Activated T-cell treated with anti-CD3 and anti-CD28 coated beads, Interleukin-2, amount 50 U/mL, for 24 hours (primary cell): ENCODE measurements at places on chromosomes 5 and 9.

DNA sequence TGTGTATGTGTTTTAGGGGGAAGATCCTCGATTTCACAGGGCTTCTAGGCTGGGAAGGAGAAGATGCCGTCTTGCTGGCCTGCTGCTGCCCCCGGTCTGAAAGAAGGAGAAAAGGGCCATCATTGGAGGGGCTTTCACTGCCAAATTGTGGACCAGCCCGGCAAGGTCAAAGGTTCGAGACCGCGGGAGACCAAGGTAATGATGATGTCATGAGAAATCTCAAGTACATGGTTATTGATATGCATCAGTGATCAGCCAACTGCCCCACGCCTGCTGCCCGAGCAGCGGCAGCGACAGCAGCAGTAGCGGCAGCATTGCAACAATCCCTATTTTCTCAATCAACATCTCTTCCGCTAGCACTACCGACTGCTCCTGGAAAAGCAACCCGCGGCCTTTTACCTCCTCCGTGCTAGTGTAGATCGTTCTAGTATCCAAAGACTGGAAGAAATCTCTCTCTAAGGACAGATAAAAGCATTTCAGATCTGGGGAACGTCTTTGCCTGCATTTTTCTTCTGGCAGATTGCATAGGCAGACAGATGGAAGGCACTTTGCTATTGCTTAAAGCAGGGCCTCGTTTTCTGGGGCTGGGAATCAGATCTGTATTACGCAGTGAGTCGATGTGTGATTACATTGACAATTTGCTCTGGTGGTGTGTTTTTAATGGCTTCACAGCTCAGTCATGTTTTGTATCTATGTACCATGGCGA is 215.3 kb downstream of the MEF2C start:
- no peak for DNase-seq

DNA sequence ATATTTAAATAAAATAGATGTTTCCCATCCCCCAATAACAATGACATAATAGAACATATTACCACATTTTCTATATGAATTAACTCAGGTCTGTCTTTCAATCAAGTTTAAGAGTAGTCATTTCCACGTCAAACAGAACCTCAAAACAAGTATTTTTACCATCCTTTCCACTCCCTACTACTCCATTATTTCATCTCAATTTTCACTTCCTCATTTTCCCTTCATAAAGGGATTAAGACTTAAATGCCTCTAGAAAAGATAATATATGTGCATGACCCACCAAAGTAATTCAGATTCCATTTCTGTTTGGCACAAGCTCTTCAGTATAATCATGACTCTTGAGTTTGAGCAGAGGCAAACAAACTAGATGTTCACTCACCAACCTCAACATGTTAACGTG is 40.4 kb downstream of the ELOVL7 start:
- DNase-seq: no peak

DNA sequence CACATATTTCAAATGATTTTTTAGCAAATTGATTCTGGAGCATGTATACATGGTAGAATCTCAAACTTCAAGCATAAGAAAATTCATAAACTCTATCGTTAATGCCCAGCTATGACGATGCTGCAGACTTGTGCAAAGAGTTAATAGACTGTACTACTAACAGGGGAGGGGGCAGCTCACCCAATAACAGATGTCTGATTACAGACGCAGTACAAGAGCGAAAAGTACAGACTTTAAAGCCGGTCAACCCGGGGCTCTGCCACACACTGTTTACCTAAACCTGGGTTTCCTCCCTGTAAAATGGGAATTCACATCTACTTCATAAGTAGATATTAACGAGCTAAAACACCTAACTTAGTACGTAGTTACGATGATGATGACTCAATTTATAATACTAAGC is 651 bp downstream of the TRIM23 start:
- DNase-seq: no peak

DNA sequence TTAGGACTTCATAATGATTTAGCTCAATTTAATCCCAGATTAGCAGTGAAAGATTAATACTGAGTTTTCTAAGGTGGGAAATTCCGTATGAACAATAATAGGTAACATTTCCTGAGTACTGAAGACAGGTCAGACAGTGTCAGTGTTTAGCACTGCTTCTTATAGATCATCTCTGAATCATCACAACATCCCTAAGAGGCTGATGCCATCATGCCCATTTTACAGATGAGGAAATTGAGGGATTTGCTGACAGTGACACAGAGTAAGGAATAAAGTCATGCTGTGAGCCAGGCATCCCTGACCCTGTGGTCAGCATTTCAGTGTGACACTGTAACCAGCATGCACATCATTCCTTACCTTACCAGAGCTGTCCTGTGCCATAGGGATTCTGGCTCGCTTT is 44.5 kb downstream of the DAPK1 start:
- DNase-seq: no peak

GRCh38 chr9:22111176-22111953 is 102.3 kb upstream of the CDKN2B start:
- DNase-seq: no peak

GRCh38 chr9:14211564-14211963 is 102.4 kb downstream of the NFIB start:
- no peak for DNase-seq

GRCh38 chr5:37490931-37491330 is 111.8 kb downstream of the WDR70 start:
- no peak for DNase-seq

DNA sequence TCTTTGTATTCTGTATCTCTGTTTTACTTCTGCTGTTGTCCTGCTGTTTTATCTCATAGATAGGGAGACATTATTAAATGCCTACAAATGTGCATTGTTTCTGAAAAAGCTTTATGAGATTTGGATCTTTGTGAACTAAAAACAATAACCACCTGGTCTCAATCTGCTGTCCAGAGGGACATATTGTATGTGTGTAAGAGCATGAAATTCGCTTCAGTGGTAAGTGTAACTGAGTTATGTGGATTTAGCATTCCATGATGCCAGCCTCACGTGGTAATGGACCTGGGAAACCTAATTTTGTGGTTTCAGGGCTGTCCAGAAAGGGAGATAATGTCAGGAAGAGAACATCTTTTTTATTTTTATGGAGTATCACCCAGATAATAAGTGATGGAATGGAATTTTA is 119.3 kb downstream of the GDNF start:
- DNase-seq: no peak

DNA sequence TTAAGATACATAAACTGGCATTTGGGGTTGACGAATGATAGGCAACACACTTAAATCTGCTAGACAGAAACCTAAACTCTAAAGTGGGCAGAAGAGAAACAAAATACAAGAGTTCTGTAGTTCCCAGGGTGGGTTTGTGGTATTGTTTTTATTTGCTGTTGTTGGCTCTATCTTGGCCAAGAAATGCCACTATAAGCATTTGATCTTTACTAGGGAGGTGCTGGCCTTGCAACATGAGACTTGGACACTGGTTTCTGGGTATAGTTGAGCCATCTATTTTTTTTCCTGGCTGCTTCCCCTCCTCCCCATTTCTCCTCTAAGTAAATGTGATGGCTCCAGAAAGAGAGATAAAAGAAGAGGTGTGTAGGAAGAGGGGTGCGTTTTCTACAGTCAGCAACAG is 251.2 kb downstream of the SLIT3 start:
- DNase-seq: no peak
